ENCODE measurements at places on chromosomes 2 and 18. TPM values are rescaled to one million over a fixed set of nuclear protein-coding genes. Genes with fewer than 3 reads are reported as not detected.

DNA sequence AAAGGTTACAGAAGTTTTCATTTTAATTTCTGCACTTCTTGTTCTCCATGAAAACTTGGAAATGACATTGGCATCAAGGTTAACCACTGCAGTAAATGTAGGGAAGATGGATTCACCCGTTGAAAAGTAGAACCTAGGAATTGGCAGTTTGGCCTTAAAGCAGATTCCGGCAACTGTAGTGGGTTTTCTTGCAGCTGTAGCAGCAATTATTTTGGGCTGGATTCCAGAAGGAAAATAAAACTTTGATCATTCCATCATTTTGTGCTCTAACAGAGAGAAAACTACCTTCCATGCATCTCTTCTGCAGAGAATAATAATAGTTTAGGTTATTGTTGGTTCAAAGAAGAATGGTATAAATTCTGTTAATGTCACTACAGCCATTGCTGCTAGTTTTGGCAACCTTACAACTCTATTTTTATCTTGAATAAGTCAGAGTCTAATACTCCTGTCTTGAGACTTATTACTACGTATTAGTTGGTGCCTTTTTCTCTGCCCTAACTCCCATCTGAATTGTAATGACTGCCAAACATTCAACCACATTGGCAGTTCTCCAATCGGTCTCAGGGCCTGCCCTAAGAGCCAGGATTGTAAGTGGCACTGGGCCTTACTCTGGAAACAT is 178.1 kb upstream of the PIEZO2 start:
- no peaks in the 10 kb centered on the region for H3K27me3 ChIP-seq
- no peak overlapping the region for H3K4me3 ChIP-seq
- no peak overlapping the region for H3K27ac ChIP-seq
- DNase-seq, result no peak
- no peaks in the 10 kb centered on the region for H3K36me3 ChIP-seq
- no peaks in the 10 kb centered on the region for H3K4me1 ChIP-seq

Gene RAX
- total RNA-seq, result not detected

Gene TEKT4
- 3.4 TPM for total RNA-seq

- no peaks in the 10 kb centered on the region for H3K4me1 ChIP-seq
- no peaks in the 10 kb centered on the region for H3K27me3 ChIP-seq
- no peak overlapping the region for H3K27ac ChIP-seq
- H3K36me3 ChIP-seq, result no peaks in the 10 kb centered on the region
- no peak for DNase-seq
These were observed 38.2 kb upstream of the PXDN start for GRCh38 chr2:1782514-1782913.

Gene OSR1
- 15.5 TPM for total RNA-seq

Gene TGIF1
- total RNA-seq, result 45.8 TPM

Gene SKA1
- total RNA-seq, result 1.2 TPM

DNA sequence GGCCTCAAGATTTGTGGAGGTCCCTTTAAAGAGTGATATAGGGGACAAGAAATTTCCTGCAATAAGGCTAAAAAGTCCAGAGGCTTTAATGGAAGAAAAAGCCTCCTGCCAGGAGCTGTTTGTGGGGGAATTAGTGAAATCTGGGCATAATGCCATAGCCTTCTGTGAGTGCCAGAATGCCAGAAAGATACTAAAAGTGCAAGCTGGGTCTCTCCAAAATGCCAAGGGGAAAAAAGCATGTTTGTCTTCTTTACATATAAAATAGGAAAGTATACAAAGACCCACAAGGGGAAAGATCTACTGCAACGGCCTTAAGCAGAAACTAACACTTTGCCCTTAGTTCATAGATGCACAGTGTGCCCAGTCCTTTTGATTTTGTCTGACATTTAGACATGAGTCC is 647.7 kb upstream of the ZNF804A start:
- H3K27ac ChIP-seq, result no peak overlapping the region
- H3K4me1 ChIP-seq, result no peaks in the 10 kb centered on the region
- H3K36me3 ChIP-seq, result no peaks in the 10 kb centered on the region

- H3K27ac ChIP-seq, result no peak overlapping the region
- peaks cover 13% of the 10 kb centered on the region for H3K4me1 ChIP-seq
- H3K4me3 ChIP-seq, result no peak overlapping the region
- no peaks in the 10 kb centered on the region for H3K36me3 ChIP-seq
- DNase-seq, result no peak
These were observed 75.0 kb upstream of the BZW1 start for GRCh38 chr2:200736646-200737274.

Gene GPR155
- total RNA-seq, result 6.2 TPM

Gene SIGLEC15
- 0.35 TPM for total RNA-seq

DNA sequence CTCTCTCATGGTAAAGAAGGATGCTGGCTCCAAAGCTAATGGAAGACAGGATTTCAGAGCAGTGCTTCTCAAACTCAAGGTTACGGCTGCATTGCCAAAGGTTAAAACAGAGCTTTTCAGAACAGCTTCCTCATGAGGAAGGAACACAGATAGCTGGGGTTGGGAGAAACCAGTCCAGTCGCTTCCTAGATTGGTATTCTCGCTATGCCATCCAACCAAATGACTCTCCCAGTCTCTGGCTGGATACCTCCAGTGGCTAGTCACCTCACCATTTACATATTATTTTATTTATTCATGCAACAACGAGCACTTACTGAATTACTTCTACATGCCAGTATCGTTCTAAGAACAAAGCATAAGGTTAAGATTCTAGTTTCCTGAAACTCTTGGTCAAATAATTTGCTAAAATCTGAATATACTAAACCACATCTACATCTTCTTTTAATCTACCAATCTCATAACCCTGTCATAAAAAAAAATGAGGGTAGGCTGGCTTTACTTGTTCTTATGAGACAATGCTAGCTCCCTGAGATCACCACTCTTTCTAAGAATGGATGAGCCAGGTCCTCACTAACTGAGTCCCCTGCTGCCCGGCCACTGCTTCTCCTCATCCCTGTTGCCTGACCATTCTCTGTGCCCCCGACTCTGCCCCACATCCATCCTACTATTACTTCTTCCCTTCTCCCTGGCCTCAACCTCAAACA is 20.4 kb downstream of the KDSR start:
- no peak overlapping the region for H3K4me3 ChIP-seq
- DNase-seq, result no peak
- H3K27ac ChIP-seq, result no peak overlapping the region
- no peaks in the 10 kb centered on the region for H3K27me3 ChIP-seq
- H3K36me3 ChIP-seq, result peaks cover 99% of the 10 kb centered on the region

GRCh38 chr2:14536976-14537375 is 95.5 kb upstream of the LRATD1 start:
- H3K4me3 ChIP-seq, result no peak overlapping the region
- H3K27me3 ChIP-seq, result no peaks in the 10 kb centered on the region
- DNase-seq, result no peak
- no peaks in the 10 kb centered on the region for H3K36me3 ChIP-seq
- no peaks in the 10 kb centered on the region for H3K4me1 ChIP-seq

DNA sequence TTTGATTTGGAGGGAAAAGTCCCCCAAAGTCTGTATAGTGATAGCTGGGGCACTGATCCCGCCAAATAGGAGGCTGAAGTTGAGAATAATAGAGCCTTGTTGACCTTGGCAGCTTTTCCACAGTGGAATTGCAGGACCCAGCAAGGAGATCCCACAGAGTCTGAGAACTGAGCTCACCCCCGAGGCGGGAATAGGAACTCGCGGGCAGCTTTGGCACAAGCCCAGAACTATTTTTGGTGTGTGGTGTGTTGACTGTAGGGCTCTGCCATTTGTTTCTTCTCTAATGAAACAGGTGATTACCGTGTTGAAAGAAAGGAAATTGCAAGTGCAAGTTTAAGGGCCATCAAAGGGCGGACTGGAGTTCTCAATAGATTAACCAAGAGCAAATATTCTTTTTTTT is 34.0 kb downstream of the SH3RF3 start:
- H3K36me3 ChIP-seq, result no peaks in the 10 kb centered on the region
- no peak overlapping the region for H3K4me3 ChIP-seq
- H3K4me1 ChIP-seq, result peaks cover 22% of the 10 kb centered on the region
- no peak overlapping the region for H3K27ac ChIP-seq
- H3K27me3 ChIP-seq, result no peaks in the 10 kb centered on the region
- DNase-seq, result no peak

DNA sequence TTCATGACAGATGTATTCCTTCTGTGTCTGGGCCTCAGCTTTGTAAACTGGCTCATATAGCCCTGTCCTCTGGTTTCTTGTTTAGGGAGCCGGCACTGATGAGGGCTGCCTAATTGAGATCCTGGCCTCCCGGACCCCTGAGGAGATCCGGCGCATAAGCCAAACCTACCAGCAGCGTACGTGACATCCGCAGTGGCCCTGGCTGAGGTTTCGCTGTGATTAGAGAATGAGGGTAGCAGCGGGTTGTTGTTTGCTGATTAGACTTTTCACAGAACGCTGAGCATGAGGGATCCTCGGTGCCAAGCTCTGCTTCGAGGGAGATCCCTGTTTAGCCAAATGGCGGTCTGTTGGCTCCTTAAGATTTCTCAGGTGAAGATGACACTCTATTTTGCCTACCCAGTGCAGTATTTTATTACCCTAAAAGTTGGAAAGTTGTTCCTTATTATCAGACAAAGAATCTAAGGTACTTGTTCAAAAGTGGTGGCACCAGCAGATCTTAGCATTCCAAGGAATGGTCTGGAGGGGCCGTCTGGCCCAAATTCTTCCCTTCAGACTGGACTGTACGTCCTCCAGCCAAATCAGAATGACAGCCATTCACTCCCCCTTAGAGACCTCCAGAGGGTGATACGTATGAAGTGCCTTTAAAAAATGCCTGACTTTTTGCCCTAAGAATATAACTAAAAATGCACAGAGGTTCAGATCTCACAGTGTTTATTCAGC is 21.5 kb upstream of the GMCL1 start:
- no peaks in the 10 kb centered on the region for H3K27me3 ChIP-seq
- H3K4me3 ChIP-seq, result no peak overlapping the region
- H3K4me1 ChIP-seq, result no peaks in the 10 kb centered on the region
- H3K36me3 ChIP-seq, result peaks cover 88% of the 10 kb centered on the region

Data from lower lobe of right lung (tissue), 2 donors.